ENCODE measurements at places on chromosomes 5 and 9.

GRCh38 chr5:58985311-58985710 is 402.4 kb downstream of the RAB3C start:
- H3K4me1 ChIP-seq, result peaks cover 23% of the 10 kb centered on the region
- no peaks in the 10 kb centered on the region for H3K27me3 ChIP-seq
- DNase-seq, result no peak
- peaks cover 24% of the 10 kb centered on the region for H3K36me3 ChIP-seq
- H3K4me3 ChIP-seq, result no peak overlapping the region

DNA sequence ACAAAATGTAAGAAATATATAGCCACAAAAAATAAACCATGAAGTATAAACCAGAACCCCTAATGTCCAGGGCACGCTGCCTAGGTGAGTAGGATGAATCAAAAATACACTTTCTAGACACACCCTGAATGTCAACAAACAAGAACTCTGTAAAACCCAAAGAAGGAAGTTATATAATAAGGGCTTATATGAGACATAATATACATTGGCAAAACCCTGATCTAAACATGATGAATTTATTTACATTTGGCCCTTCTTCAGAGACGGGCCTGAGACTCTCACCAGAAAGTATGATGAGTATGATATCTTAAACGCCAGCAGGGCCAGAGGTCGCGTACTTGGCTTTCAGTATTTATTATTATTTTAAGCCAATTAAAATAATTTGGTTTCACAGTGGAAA is 125.1 kb upstream of the FST start:
- no peak for DNase-seq
- H3K27ac ChIP-seq, result no peak overlapping the region
- no peaks in the 10 kb centered on the region for H3K27me3 ChIP-seq
- peaks cover 9% of the 10 kb centered on the region for H3K4me1 ChIP-seq
- H3K4me3 ChIP-seq, result no peak overlapping the region

DNA sequence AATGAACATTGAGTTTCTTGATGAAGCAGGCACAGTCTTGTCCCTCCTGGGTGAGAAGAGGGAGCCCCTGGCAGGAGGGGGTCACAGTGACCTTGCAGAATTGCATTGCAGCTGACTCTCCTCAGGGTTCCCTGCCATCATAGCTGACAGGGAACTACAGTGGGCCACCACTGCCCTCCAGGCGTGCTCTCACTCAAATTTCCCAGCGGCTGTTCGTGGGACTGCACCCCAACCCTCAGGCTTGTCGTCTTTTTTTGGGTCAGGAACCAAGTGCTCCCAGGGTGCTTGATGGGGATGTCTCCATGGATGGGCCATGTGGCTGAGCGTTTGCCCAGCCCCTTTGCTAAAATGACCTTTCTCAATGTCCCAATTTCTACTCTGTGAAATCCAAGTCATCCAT is 215.8 kb downstream of the MELK start:
- no peaks in the 10 kb centered on the region for H3K4me1 ChIP-seq
- peaks cover 72% of the 10 kb centered on the region for H3K27me3 ChIP-seq
- H3K36me3 ChIP-seq, result no peaks in the 10 kb centered on the region
- H3K4me3 ChIP-seq, result no peak overlapping the region
- no peak overlapping the region for H3K27ac ChIP-seq

- no peak for DNase-seq
- H3K27ac ChIP-seq, result no peak overlapping the region
- peaks cover 40% of the 10 kb centered on the region for H3K27me3 ChIP-seq
- peaks cover 53% of the 10 kb centered on the region for H3K4me1 ChIP-seq
These were observed 47.8 kb upstream of the PSD2 start for GRCh38 chr5:139747583-139748504.

DNA sequence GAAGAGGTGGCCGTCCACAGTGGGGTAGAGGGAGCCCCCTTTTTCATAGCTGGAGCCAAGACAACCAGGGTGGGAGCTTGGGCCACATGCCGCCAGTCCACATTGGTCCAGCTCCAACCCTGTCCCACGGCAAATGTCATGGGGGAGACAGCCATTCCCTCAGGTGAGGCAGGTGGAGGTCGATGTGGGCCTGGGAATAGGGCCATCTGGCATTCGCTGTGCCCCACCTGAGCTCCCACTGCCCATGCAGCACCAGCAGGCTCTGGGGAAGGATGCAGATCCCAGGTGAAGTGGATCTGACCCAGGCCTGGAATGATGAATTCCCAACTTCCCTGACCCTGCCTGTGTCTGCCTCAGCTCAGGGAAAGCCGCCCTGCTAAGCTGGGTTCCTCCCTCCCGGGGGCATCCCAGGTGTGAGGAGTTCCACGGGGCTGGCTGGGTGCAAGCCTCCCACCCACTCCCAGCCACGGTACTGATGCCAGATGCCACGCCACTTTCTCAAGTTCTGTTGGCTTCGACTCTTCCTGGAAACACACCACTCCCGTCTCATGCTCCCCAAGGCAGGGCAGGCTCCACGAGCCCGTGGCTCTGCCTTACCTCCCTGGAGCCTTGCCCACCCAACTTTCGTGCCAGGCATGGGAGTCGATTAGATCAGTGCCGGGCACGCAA is 25.2 kb upstream of the FCN2 start:
- no peaks in the 10 kb centered on the region for H3K27me3 ChIP-seq
- H3K4me3 ChIP-seq, result no peak overlapping the region
- no peaks in the 10 kb centered on the region for H3K36me3 ChIP-seq

- no peaks in the 10 kb centered on the region for H3K27me3 ChIP-seq
- peaks cover 33% of the 10 kb centered on the region for H3K4me1 ChIP-seq
- DNase-seq, result no peak
These were observed 17.9 kb upstream of the ZSWIM6 start for GRCh38 chr5:61313960-61314681.

DNA sequence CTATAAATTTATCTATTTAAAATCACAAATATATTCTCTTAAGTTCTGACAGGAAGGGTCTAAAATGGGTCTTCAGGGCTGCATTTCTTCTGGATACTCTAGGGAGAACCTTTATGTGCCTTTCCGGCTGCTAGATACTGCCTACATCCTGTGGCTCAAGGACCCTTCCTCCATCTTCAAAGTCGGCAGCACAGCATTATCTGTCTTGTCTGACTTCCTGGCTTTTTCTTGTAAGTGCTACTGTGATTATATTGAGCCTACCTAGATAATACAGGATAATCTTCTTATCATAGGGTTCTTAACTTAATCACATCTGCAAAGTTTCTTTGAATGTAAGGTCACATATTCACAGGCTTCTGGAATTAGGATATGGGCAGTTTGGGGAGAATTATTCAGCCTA is 943.8 kb upstream of the TYRP1 start:
- no peak overlapping the region for H3K27ac ChIP-seq
- peaks cover 2% of the 10 kb centered on the region for H3K4me1 ChIP-seq
- no peaks in the 10 kb centered on the region for H3K27me3 ChIP-seq
- H3K4me3 ChIP-seq, result no peak overlapping the region
- no peaks in the 10 kb centered on the region for H3K36me3 ChIP-seq

DNA sequence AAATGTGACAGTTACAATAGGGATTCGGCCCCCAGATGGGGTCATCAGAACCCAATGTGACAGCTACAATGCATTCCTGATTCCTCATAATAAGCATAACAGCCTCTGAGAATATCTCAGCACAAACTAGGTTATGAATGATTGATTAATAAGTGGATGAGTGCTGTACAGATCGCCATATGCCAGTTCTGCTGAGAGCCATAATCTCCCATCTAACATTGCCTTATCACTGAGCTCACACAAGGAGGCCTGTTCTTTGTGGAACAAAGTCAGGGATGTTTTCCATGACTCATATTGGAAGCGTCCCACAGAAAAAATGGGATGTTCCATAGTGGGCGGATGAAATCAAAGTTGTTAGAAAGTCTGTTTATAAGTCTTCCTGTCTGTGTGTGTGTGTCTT is 89.6 kb downstream of the KIF4B start:
- no peak overlapping the region for H3K4me3 ChIP-seq
- no peaks in the 10 kb centered on the region for H3K27me3 ChIP-seq
- no peak for DNase-seq
- H3K4me1 ChIP-seq, result no peaks in the 10 kb centered on the region

DNA sequence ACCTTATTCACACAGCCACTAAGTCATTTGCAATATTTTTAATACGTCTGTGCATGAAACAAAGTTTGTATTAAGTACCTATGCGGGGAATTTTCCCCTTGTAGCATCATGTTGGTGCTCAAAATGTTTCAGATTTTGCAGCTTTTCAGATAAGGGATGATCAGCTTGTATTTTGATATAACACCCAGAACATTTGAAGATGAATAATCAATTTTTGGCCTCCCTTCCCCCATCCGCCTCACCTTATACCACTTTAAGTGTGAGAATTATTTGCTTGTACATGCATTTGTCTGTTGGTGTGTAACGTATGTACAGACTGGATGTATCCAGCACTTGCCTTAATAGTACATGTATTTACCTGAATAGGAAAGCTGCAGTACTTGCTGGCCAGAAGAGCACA is 1.7 kb downstream of the JAK2 start:
- peaks cover 18% of the 10 kb centered on the region for H3K4me1 ChIP-seq
- no peak overlapping the region for H3K4me3 ChIP-seq
- H3K27ac ChIP-seq, result no peak overlapping the region
- no peak for DNase-seq

DNA sequence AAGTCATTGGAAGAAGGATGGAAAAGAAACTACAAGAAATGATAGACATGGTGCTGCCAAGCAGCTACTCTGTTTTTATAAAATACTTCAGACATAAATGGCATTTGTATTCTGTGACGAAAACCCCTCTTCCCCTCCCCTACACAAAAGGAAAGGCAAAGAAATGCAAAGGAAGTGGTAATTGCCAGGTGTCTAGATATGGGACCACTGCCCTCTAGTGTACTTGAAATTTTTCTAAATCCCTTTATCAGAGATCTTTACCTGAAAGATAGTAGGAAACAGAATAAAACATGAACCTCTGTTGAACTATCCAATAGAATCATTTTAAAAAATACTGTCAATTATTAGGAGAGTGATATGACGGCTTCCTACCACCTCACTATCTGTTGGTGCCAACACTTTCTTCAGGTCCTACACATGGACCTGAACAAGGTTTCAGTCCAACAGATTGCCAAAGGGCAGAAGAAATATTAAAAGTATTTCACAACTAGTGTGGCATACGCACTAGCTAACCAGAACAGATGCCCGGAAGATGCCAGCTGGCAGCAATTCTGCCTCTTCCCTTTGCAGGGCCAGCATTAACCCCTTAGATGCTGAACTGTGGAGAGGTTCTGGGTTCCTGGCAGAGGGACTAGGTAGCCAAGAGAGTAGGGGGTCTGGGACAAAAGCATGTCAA is 104.1 kb downstream of the TSSK1B start:
- H3K4me3 ChIP-seq, result no peak overlapping the region
- H3K4me1 ChIP-seq, result peaks cover 10% of the 10 kb centered on the region
- no peaks in the 10 kb centered on the region for H3K36me3 ChIP-seq
- H3K27ac ChIP-seq, result no peak overlapping the region
- DNase-seq, result no peak

GRCh38 chr5:178176791-178177190 is 10.4 kb downstream of the GMCL2 start:
- no peak overlapping the region for H3K27ac ChIP-seq
- no peak for DNase-seq
- no peaks in the 10 kb centered on the region for H3K4me1 ChIP-seq
- H3K36me3 ChIP-seq, result no peaks in the 10 kb centered on the region
- no peak overlapping the region for H3K4me3 ChIP-seq
- H3K27me3 ChIP-seq, result peaks cover 4% of the 10 kb centered on the region

DNA sequence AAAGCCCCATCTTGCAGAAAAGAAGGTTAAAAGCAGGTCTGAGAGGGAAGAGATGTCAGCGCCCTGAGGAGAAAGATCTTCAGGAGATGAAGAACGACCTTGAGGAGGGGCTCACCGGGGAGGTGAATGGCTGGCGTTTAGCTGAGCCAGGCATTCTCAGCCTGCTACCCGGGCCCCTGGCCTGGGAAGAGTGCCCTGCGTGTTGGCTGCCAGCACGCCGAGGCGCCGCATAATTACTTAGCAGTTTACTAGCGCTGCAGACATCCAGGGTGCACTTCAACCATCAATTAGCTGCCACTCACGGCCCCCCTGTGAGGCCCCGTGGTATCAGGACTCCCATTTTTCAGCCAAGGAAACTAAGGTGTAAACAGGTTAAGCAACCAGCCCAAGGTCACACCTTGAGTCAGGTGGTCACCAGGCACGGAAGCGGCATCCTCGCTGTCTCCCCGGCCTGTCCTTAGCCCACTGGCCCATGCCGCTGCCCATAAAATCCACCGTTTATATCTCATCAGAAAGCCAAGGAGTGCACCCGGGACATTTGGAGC is 551.9 kb downstream of the BNC2 start:
- H3K4me3 ChIP-seq, result no peak overlapping the region
- H3K27me3 ChIP-seq, result no peaks in the 10 kb centered on the region
- no peak for DNase-seq
- no peak overlapping the region for H3K27ac ChIP-seq
- peaks cover 3% of the 10 kb centered on the region for H3K36me3 ChIP-seq

- no peak overlapping the region for H3K27ac ChIP-seq
- no peaks in the 10 kb centered on the region for H3K27me3 ChIP-seq
- H3K36me3 ChIP-seq, result peaks cover 33% of the 10 kb centered on the region
- H3K4me3 ChIP-seq, result no peak overlapping the region
These were observed 8.6 kb downstream of the UCK1 start for GRCh38 chr9:131522257-131523085.

- no peak overlapping the region for H3K27ac ChIP-seq
- no peaks in the 10 kb centered on the region for H3K4me1 ChIP-seq
- DNase-seq, result no peak
These were observed 8.4 kb upstream of the RUSC2 start for GRCh38 chr9:35481347-35481975.

Data from mesothelial cell of epicardium (in vitro differentiated cells).